ENCODE measurements at places on chromosomes 7 and 10. TPM values are rescaled to one million over a fixed set of nuclear protein-coding genes. Genes with fewer than 3 reads are reported as not detected.

FAM237B gene
- total RNA-seq: not detected

AQP1 gene
- 0.23 TPM for total RNA-seq

TMUB1 gene
- total RNA-seq: 45.6 TPM

HOXA5 gene
- not detected for total RNA-seq

ARL5B gene
- total RNA-seq: 11.2 TPM

UNCX gene
- total RNA-seq: not detected

DEPP1 gene
- total RNA-seq: not detected

MRLN gene
- not detected for total RNA-seq

ZC3HAV1L gene
- 0.26 TPM for total RNA-seq

SLC26A3 gene
- total RNA-seq: not detected

CYP26C1 gene
- total RNA-seq: 0.44 TPM

NSUN6 gene
- total RNA-seq: 39.6 TPM

UBE2D1 gene
- total RNA-seq: 11.4 TPM

COL26A1 gene
- total RNA-seq: not detected

PRSS2 gene
- total RNA-seq: not detected

- no peak overlapping the region for H3K4me3 ChIP-seq
- H3K27me3 ChIP-seq: no peaks in the 10 kb centered on the region
- peaks cover 4% of the 10 kb centered on the region for H3K36me3 ChIP-seq
- no peak overlapping the region for H3K27ac ChIP-seq
- peaks cover 42% of the 10 kb centered on the region for H3K4me1 ChIP-seq
Measured at GRCh38 chr10:119786117-119786769, 60.4 kb downstream of the INPP5F start.

DNA sequence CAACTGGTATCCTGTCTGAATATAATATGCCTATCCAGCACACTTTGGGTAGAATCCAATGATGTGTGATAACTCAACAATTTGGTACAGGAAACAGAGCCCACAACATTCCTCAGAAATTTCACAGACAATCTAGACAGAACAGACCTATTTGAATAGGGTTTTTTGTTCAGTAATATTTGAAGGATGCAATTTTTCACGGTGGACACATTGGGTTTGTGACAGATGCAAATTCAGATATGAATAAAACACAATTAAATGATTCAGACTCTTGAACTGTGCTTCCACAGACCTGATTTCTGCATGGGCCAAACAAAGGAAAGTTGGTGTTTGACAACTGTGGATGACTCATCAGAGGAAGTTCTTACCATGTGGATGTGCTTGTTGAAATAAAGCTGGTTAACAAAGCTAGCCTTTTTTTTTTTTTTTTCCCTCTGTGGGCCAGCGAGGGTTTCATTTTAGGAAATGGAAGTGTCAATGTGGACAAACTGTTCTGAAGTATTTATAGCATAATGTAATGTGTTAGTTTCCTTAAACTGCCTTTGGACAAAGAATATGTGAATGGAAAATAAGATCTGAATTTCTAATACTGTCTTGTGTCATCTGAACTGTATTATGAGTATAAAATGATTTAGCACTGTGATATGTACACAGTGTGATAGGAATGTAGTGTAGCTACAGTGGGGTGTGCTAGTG lies 43.2 kb upstream of the FAM133B start:
- no peak overlapping the region for H3K27ac ChIP-seq
- no peak overlapping the region for H3K4me3 ChIP-seq
- peaks cover 23% of the 10 kb centered on the region for H3K4me1 ChIP-seq
- peaks cover 4% of the 10 kb centered on the region for H3K36me3 ChIP-seq
- no peak for DNase-seq

DNA sequence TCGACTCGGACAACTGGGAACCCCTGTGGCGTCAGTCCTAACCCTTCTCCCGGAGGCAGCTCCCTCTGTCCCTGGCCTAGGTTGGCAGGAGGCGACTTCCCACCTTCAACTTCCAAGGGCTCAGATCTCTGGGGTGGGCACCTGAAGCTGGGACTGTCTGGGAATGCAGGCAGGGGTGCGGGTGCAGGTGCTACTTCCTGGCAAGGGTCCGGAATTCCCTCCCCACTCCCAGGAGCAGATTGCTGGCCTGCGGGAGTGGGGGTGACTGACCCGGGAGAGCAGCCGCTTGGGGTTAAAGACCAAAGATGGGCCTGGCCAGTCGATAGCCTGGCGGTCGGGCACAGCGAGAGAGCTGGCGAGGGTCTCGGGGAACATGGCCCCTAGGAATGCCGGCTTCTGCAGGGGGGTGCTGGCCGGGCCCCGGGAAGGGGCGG lies 387 bp downstream of the EPHA1 start:
- no peaks in the 10 kb centered on the region for H3K27me3 ChIP-seq
- H3K4me3 ChIP-seq: peak overlapping the region; percentile 93
- peak overlapping the region; percentile 89 for H3K27ac ChIP-seq
- peaks cover 93% of the 10 kb centered on the region for H3K4me1 ChIP-seq
- H3K36me3 ChIP-seq: peaks cover 25% of the 10 kb centered on the region
- no peak for DNase-seq

- peak overlapping the region; percentile 100 for H3K4me3 ChIP-seq
- no peaks in the 10 kb centered on the region for H3K36me3 ChIP-seq
- DNase-seq: no peak
- H3K27ac ChIP-seq: peak overlapping the region; percentile 100
- peaks cover 10% of the 10 kb centered on the region for H3K4me1 ChIP-seq
- no peaks in the 10 kb centered on the region for H3K27me3 ChIP-seq
Measured at GRCh38 chr10:73357166-73357565, 1.5 kb downstream of the CFAP70 start.

- H3K4me3 ChIP-seq: no peak overlapping the region
- no peaks in the 10 kb centered on the region for H3K4me1 ChIP-seq
- no peak for DNase-seq
- no peak overlapping the region for H3K27ac ChIP-seq
Measured at GRCh38 chr7:41640487-41640886, 62.4 kb downstream of the INHBA start.

DNA sequence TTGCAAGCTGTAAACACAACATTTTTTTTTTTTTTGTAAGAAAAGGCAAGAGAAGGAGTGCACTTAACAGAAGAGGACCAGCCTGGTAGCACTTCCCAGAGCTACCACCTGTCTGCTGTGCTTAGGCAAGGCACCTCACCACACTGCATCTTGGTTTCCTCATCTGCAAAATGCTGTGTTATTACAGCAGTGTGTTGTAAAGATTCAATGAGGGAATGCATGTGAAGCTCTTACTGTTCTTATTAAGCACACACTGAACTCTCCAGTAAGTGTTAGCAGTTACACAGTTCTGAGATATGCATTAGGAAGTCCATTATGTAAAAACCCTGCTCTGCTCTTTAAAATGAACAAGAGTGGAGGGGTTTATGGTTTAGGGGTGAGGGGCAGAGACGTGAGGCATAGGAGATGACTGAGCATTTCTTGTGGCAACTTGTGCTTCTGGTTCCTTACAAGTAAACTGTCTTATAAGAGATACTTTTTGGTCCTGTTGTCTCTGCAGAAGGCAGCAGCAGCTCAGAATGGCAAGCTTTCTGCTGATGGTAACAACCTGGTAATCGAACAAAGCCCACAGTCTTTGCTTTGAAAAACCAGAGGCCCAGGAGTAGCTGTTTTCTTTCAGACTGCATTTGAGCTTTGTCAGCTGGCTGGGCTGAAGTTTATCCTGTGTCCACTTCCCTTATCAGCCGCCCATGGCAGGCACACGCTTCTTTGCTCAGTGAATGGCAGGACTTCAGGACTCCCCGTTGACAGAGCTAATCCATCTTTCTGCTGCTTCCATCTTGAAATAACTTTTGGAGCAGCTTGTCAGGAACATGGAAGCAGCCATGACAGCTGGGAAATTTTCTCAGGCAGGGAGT lies 98.8 kb upstream of the BMPER start:
- H3K27ac ChIP-seq: no peak overlapping the region
- no peaks in the 10 kb centered on the region for H3K27me3 ChIP-seq
- no peak overlapping the region for H3K4me3 ChIP-seq
- no peak for DNase-seq

GRCh38 chr10:24007359-24007758 lies 201.6 kb upstream of the KIAA1217 start:
- H3K36me3 ChIP-seq: no peaks in the 10 kb centered on the region
- no peaks in the 10 kb centered on the region for H3K27me3 ChIP-seq
- no peak overlapping the region for H3K4me3 ChIP-seq
- no peaks in the 10 kb centered on the region for H3K4me1 ChIP-seq
- no peak for DNase-seq

DNA sequence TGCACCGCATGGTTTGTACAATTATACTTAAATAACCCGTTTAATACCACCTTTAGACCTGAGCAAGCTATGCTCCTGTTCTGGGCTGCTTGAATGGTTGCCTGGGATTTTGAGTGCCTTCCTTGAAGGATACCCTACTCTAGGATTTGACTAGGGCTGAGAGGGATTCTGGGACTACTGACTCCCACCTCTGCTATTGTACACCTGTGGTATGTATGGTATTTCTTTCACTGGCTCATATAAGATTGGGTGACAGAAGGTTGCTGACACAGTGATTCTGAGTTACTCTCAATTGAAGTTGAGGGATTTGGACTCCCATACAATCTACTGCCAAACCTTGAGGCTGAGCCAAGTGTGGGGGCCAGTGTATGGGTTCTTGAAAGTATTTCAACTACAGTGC lies 494.4 kb upstream of the SEMA3D start:
- H3K4me1 ChIP-seq: no peaks in the 10 kb centered on the region
- H3K27me3 ChIP-seq: no peaks in the 10 kb centered on the region
- DNase-seq: no peak
- no peak overlapping the region for H3K27ac ChIP-seq
- peaks cover 4% of the 10 kb centered on the region for H3K36me3 ChIP-seq

- DNase-seq: no peak
- no peak overlapping the region for H3K4me3 ChIP-seq
- H3K27ac ChIP-seq: no peak overlapping the region
- H3K36me3 ChIP-seq: no peaks in the 10 kb centered on the region
Measured at GRCh38 chr10:23325132-23325531, 19.5 kb downstream of the C10orf67 start.

- H3K27ac ChIP-seq: no peak overlapping the region
- no peaks in the 10 kb centered on the region for H3K4me1 ChIP-seq
- no peaks in the 10 kb centered on the region for H3K27me3 ChIP-seq
- DNase-seq: no peak
Measured at GRCh38 chr7:80783678-80784327, 135.0 kb downstream of the SEMA3C start.

- H3K4me1 ChIP-seq: peaks cover 20% of the 10 kb centered on the region
- DNase-seq: no peak
- no peak overlapping the region for H3K27ac ChIP-seq
- H3K27me3 ChIP-seq: no peaks in the 10 kb centered on the region
- no peak overlapping the region for H3K4me3 ChIP-seq
Measured at GRCh38 chr7:129122751-129123509, 21.6 kb upstream of the TSPAN33 start.

- no peaks in the 10 kb centered on the region for H3K27me3 ChIP-seq
- no peaks in the 10 kb centered on the region for H3K4me1 ChIP-seq
- no peaks in the 10 kb centered on the region for H3K36me3 ChIP-seq
- H3K4me3 ChIP-seq: no peak overlapping the region
Measured at GRCh38 chr10:106712988-106713387, 451.5 kb downstream of the SORCS1 start.

DNA sequence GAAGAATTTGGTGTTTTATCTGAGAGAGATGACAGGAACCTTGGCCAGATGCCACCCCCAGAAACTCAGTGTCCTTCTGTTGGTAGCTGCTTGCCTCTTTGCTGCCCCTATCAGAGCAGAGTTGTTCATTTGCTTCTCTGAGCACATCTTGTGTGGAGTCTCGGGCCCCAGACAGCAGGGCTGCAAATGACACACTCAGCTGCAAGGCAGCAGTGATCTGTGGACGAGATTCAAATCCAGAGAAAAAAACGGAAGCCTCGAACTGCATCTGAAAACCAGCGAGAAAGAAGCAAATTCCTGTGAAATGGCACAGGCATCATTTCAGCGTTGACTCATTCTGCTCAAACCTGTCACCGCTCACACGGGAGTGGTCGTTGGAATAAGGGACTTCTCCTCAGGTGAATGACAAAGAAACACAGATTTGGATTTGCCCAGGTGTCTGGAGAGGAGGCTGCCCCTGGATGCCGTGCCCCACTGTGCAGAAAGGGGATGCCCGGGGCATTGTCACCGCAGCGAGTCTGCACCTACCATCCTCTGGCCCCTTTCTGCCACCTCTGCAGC lies 144.7 kb downstream of the PFKFB3 start:
- H3K4me1 ChIP-seq: peaks cover 41% of the 10 kb centered on the region
- DNase-seq: no peak
- no peaks in the 10 kb centered on the region for H3K27me3 ChIP-seq
- H3K27ac ChIP-seq: peak overlapping the region; percentile 97
- peak overlapping the region; percentile 82 for H3K4me3 ChIP-seq

DNA sequence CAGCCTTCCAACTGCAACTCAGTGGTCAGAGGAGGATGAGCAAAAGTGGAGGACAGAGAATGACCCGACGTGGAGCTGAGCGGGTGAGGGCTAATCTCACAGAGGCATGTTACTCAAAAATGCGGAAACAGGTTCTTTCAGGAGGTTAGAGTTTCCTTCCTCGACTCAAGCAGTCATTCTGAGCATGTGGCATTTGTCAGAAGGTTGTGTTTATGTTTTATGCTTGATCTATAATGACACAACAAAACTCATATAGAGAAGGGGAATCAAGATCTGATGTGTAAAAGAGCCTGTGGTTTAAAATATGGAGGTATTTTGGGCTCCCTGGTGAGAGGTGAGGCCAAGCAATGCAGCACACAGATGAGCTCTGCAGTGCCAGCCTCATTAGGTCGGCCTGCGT lies 311.4 kb downstream of the ADARB2 start:
- peaks cover 13% of the 10 kb centered on the region for H3K4me1 ChIP-seq
- no peak for DNase-seq
- no peak overlapping the region for H3K27ac ChIP-seq
- peak overlapping the region; percentile 12 for H3K4me3 ChIP-seq

- H3K4me1 ChIP-seq: peaks cover 37% of the 10 kb centered on the region
- no peak overlapping the region for H3K4me3 ChIP-seq
Measured at GRCh38 chr10:7797582-7797981, 9.6 kb downstream of the ATP5F1C start.

- peaks cover 1% of the 10 kb centered on the region for H3K27me3 ChIP-seq
- no peak for DNase-seq
- no peak overlapping the region for H3K27ac ChIP-seq
Measured at GRCh38 chr10:132291826-132292225, 15.9 kb downstream of the STK32C start.

GRCh38 chr7:50276483-50276882 lies 28.0 kb upstream of the IKZF1 start:
- no peaks in the 10 kb centered on the region for H3K27me3 ChIP-seq
- H3K27ac ChIP-seq: no peak overlapping the region
- no peak for DNase-seq
- H3K4me1 ChIP-seq: peaks cover 64% of the 10 kb centered on the region

GRCh38 chr10:50988792-50989191 lies 85.5 kb upstream of the PRKG1 start:
- H3K36me3 ChIP-seq: no peaks in the 10 kb centered on the region
- peaks cover 14% of the 10 kb centered on the region for H3K4me1 ChIP-seq
- DNase-seq: no peak
- H3K27me3 ChIP-seq: peaks cover 51% of the 10 kb centered on the region
- H3K27ac ChIP-seq: no peak overlapping the region

All from naive thymus-derived CD8-positive, alpha-beta T cell (primary cell).